ENCODE measurements at places on chromosomes 3 and 15.

DNA sequence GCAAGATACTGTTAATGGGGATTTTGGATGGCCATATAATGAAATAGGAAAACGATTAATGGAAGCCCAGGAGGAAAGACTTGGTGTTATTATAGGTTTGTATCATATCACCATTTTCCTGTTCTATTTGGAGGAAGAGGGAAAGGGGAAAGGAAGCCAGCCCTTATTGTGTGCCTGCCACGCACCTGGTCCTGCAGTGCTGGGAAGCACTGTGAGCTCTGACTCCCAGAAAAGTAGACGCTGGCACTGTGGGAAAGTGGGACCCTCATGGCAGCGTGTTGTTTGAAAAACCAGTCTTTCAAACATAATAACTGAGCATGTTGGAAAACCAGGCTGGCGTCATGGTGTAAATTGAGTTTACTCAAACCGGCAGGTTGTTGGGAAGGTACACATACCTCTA lies 22.0 kb downstream of the CGNL1 start:
- DNase-seq, result no peak

DNA sequence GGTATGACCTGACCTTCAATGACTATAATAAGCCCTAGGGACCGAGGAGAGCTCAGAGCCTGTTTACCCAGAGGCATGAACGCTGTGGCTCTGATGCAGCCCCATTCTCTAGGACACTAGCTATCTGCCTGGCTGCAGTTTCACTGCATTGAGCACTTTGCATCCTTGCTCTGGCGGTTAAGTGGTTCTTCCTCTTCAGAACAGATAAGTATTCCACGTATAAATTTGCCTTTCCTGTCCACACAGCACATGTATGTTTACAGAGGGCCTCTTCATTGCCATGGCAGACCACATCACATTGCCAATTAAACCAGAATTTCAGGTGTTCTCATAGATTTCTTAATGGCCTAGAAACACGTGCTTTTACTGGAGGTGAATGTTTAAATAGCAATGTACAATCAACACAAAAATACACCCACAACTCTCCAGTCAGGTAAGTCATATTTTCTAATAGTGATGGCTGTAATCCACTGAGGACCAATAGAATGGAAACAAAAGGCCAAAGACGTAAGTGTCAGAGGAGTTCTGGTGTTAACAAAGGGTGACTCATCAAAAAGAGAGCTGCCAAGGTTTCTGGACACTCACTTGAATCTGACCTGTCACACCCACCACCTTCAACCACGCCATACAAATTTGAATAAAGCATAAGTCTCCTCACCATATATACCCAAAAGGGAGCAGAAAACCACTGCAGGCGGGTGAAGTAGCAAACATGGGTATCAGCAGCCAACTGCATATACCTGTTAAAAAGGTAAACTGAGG lies 553.4 kb downstream of the OCA2 start:
- DNase-seq, result no peak

DNA sequence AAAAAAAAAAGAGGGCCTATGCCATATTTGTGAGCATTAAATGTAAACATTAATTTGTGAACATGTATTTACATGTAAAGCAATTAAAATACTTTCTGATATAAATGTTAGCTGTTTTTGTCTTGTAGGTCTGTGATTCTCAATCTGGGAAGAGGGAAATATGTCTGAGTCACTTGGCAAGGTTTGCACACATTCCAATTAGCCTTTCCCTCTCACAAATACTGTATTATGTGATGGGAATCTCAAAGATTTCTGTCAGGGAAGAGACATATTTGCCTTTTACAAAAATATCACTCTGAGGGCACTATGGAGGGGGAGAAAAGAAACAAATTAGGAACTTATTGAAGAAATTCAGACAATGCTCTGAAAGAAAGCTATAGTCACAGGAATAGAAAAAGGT lies 483.6 kb downstream of the GBE1 start:
- no peak for DNase-seq

DNA sequence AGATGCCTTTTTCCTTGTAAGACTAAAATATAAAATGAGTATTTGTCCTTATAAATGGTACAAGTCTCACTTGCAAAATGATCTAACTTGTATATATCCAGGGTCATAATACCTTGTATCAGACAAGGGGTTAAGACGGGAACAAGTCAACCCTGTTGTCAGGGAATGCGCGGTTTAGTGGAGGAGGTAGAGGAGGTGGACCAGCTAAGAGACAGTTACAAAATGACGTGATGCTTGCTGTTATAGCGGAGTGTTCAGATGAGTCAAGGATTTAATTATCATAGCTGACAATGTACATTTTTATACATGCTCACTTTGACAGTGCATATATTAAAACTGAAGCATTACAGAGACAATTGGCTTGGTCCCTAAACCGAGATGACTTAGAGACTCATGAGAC lies 26.8 kb upstream of the KLHL25 start:
- no peak for DNase-seq

GRCh38 chr3:138469874-138470273 lies 35.5 kb downstream of the ESYT3 start:
- DNase-seq, result no peak

GRCh38 chr3:38314764-38315487 lies 31.7 kb upstream of the XYLB start:
- no peak for DNase-seq
